ENCODE measurements at places on chromosomes 1 and 21.

DNA sequence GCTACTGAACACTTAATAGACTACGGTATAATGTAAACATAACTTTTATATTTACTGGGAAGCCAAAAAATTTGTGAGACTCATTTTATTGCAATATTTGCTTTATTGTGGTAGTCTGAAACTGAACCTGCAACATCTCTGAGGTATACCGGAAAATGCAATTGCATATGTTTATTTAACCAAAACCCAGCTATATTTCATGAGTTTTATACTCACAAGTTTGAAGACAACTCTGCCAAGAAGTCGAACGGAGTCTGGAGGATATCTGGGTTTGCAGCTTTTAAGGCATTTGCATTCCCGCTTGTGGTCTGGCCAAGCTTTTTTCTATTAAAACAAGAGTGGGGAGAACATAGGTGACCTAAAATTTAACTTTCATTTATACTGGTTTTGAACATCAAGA is 171.9 kb downstream of the SMYD3 start:
- no peak for DNase-seq

GRCh38 chr1:60936591-60937342 is 145.6 kb upstream of the NFIA start:
- no peak for DNase-seq

DNA sequence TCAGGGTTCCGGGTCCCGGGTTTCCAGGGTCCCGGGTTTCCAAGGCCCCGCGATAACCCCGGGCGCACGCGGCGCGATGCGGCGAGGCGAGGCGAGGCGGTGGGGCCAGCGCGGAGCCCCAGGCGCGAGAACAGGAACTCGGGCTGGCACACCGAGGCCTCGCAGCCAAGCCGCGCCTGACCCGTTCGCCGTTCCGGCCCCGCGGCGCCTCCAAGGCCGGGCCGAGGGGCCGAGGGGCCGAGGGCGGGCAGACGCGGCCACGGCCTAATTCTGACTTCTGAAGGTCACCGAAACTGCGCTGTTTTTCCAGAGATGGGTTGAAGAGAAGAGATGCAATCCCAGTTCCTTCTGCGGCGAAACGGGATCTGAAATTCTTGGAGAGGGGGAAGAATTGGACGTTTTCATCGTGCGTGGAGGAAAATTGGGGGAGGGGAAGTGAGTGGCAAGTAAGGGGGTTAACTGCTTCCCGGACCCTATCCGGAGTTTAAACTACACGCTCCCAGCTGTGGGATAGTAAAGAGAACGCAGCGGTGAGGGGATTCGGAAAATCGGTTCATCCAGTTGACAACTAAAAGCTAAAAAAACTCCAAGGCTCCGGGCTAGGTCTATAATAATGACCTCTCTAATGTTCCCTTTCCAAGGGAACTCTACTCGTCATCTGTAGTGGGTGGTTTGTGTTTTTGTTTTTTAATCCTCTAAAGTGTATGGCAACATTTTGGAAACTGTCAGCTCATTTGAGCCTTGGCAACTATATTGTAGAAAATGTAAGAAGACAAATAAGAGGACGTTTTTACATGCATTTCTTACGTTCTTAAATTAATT is 8.2 kb downstream of the TBX15 start:
- DNase-seq, result no peak

- no peak for DNase-seq
Observed at GRCh38 chr1:22452481-22452957, 868 bp downstream of the ZBTB40 start.

DNA sequence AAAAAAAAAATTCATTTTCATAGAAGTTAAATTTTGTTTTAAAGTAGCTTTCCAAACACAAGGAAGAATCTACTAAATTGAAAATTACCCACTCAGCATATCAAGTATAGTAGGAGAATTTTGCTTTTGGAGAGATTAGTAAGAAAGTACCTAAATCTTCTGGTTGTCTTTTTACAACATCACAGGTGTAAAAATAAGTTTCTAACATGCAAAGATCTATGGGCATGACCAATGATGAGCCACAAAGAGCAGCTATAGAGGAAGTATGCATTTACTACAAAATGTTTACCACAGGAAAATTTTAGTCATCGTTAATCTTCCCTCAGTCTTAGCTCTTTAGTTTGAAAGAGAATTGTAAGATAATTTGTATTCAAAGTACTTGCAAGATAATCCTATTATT is 28.1 kb downstream of the ANGPTL3 start:
- no peak for DNase-seq

- no peak for DNase-seq
Observed at GRCh38 chr1:55825461-55825860, 610.3 kb upstream of the USP24 start.

DNA sequence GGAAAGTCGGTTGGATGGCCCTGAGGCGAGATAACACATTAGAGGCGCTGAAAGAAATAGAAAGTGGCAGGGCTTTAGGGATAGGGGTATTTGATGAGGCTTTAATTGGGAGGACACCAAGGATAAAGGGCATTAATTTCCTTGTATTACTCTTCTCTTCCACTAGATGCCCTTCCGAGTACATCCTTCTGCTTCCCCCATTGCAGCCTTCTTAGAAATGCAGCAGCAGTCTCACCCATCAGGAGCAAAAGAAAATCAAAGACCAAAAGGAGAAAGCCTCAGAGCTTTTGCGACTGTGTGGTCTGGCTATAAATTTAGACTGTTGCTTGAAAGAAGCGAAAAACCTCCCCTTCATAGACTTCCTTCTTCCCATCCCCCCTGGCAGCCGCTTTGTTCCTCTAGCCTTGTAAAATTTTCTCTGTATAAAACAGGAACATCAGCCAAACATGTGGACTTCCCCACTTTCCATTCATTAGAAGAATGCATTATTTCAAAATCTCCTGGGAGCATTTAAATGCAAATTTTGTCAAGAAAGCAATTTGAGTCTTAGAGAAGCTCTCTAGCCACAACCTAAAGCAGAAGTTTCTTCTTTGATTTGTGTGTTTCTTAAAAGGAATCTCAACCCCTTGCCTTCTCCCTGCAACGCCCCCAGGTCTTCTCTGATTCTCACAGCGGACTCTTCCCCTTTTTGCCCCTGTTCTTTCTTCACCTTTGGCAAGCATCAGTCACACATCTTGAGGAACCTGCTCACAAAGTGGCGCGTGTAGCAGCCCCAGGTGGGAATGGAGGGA is 76.6 kb downstream of the NDUFS5 start:
- DNase-seq, result peak; percentile 69

DNA sequence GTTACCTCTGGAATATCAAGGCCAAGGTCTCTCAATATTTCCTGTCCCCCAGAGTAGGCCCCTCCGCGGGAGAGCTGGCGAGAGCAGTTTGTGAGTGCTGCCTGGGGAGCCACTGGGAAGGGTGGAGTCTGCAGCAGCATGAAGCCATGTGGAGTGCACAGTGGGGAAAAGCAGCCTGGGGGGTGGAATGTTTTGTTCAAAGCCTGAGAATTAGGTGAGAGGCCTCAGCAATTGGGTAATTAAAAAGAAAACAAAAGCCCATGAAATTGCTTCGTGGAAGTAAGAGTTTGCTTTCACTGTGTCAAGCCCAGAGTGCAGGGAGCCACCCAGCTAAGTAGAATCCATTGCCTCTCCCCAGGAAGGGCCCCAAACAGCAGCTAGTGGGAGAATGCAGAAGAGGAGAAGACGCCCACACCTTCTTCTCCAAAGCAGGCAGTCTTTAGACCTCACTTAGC is 30.2 kb upstream of the DISC1 start:
- no peak for DNase-seq

- no peak for DNase-seq
Observed at GRCh38 chr1:225771661-225772322, 5.8 kb upstream of the SRP9 start.

DNA sequence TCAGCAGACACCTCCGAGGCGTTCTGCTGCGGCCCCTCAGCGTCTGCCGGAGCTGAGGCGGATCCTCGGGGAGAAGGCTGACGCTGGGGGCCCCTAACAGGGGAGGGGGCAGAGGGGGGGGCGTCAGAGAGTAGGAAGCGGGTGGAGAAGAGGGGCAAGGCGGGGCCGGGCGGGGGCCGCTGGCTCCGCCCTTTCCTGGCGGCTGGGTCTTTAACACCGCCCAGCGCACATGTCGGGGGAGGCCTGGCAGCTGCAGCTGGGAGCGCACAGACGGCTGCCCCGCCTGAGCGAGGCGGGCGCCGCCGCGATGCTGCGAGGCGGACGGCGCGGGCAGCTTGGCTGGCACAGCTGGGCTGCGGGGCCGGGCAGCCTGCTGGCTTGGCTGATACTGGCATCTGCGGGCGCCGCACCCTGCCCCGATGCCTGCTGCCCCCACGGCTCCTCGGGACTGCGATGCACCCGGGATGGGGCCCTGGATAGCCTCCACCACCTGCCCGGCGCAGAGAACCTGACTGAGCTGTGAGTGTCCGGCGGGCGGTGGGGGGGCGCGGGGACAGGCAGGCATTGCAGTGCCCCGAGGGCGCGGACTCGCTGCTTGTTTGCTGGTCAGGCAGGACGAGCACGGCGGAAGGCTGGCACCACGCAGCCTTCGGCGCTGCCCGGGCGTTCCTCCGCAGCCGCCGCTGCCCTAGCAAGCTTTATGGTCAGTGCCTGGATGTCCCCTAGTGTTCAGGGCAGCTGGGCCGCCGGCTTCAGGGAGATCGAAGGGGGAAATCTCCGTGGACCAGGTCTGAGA is at the start of gene NTRK1:
NTRK1 (plus strand) TSS at position 238 of the 796 bp plus-strand sequence; CDS start at position 308, 70 bp downstream.
- no peak for DNase-seq

DNA sequence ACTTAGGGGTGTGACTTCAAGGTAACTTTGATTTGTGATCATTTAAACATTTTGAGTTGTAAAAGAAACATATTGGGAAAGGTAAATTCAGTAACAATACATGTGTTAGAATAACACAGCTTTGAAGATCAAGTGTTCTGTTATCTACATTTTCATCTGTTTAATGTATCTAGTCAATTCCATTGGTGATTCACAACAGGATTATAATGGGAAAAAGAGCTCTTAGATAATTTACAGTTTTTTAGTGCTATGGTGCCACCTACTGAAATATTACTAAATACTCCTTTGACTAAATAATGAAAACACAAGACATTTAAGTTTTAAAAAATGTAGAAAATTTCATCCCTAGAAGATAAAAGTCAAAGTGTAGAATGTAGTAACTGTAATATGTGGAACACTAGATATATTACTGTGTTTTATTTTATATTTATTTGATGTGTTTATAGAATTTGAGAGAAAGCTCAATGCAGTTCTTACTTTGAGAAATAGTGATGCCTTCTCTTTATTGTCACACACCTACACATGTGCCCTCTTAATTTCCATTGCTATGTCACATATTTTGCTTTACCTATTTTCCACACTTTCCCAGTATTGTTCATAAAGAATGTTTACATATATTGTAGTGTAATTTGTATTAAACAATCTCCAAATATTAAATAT is 47.4 kb downstream of the PTPRC start:
- no peak for DNase-seq

DNA sequence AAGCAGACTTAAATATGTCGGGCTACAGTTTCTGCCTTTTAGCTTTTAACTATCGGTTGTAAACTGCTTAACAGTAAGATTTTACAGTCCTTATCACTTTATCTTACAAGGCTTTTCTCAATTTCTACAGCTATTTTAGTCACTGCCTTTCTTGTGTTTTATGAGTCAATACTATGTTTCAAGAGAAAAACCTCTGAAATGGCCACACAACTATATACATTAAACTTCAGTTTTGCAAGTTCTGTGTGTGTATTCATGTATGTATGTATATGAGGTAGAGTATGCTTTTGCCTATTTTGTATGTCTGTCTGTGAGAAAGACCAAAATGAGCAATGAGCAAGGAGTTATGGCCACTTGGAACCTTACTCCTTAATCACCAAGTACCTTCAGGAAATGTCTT is 169.8 kb downstream of the SYT2 start:
- no peak for DNase-seq

GRCh38 chr1:205716371-205717132 is 33.4 kb downstream of the NUCKS1 start:
- DNase-seq, result no peak

All from HuH-7.5 (cell line).